Tongue (tissue), 3 donors: ENCODE measurements at places on chromosomes 2 and 18.
A peak's percentile ranks its signal among the peaks of the same experiment; 100 is the strongest.

- no peak for DNase-seq
Observed at GRCh38 chr2:1249897-1250687, 163.2 kb upstream of the TPO start.

GRCh38 chr2:219638948-219639755 lies 11.7 kb downstream of the SLC4A3 start:
- no peak for DNase-seq

DNA sequence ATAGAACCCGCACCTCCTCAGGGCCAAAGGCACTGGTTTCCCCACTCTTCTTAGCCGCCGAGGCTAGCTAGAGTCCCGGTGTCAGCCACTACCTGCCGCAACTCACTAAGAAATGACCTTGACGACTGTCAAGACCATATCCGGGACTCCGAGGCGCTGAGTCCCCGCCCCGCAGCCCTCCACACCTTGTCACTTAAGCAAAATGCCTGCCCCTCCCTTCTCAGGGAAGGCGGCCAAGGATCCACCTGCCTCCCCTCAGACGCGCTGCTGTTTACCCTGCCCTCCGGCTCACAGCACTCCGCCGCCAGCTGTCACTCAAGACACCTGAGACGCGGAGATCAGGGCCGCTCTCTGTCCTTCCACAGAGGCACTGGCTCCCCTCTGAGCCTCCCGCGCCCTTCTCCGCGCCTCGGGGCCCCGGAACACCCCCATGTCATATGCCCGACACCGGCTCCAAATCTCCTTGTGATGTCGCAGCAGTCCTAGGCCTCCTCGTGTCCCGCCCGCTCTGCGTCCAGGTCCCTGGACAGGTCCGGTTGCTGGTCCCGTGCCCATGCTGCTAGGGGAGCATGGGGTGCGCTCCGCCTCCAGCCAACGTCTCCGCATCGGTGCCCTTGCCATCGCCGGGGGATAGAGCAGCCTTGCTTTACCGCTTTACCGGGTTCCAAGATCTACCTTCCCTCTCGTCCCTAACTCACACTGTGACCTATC lies 32.5 kb upstream of the REG3G start:
- peak; percentile 30 for DNase-seq

DNA sequence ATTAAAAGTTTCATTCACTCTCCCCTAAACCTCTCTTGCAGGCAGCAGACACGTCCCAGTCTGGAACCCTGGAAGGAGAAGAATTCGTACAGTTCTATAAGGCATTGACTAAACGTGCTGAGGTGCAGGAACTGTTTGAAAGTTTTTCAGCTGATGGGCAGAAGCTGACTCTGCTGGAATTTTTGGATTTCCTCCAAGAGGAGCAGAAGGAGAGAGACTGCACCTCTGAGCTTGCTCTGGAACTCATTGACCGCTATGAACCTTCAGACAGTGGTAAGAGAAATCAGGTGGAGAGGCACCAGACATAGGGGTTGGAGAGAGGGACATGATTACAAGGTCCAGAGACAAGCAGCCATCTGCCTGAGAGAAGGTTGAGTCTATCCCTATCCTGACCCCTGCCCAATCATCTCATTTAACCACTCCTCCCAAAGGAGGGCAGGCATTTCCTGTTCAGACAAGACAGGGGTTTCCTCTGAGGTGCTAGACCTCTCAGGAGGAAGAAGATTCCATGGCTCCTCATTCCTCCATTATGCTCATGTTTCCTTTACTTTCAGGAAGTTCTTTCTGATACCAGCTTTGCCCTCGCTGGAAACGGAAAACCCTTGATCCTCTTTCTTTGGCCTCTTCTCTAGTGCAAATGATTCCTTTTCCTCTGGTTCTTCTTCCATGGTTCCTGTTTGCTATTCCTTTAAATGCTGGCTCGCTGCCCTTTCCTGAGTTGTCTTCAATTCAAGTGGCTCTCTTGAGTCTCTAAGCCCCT lies 15.1 kb downstream of the PLCD4 start:
- DNase-seq = no peak
